ENCODE measurements at places on chromosomes 6 and 20.

DNA sequence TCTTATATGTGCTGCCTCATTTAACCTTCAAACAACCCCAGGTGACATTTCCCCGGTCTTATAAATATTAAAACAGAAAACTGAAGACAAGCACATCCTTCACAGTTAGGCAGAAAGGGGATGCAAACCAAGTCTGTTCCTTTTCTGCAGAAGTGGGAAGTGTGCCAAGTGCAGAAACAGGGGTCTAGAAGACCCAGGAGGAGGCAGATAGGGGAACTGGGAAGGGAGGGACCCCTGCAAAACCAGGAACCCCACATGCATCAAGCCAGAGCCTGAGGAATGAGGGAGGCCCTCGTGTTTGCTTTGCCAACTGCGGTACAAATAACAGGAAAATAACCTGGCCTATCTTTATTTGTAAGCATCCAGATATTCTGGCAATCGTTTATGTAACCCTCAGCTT is 17.0 kb upstream of the CST3 start:
- DNase-seq, result peak; percentile 34

DNA sequence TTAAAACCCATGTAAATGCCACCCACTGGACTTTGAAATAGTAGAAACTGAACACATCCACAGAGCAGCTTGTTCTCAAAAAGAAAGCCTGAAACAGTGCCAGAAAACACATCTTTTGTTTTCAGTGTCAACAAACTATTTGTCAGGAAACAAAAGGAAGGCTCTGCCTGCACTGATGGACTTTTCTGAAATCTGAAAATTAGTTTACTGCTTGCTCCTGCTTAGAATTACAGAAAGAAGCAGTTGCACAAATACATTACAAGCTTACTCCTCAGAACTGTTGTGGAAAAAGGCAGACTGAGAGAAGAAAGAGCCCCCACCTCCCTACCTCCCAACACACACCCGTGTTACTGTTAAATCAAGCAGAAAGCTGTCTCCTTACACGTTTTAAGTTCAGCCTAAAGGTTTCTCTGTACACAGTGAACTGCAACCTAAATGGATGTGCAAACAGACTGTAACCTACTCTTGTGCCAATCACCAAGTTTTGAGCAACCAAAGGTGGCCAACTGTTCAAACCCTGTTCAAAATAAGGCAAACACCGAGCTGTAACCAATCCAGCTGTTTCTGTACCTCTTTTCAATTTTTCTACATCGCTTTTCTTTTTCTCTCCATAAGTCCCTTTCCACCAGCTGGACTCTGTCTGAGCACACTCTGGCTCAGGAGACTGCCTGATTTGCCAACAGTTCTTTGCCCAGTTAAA is 43.7 kb downstream of the FRK start:
- DNase-seq, result no peak

GRCh38 chr20:11195169-11195568 is 521.4 kb upstream of the JAG1 start:
- DNase-seq, result no peak

GRCh38 chr20:36065427-36065998 is 89.0 kb upstream of the EPB41L1 start:
- no peak for DNase-seq

GRCh38 chr20:24745617-24746350 is 203.3 kb upstream of the CST7 start:
- no peak for DNase-seq

GRCh38 chr6:20564269-20564668 is 30.0 kb downstream of the CDKAL1 start:
- DNase-seq, result peak; percentile 43

DNA sequence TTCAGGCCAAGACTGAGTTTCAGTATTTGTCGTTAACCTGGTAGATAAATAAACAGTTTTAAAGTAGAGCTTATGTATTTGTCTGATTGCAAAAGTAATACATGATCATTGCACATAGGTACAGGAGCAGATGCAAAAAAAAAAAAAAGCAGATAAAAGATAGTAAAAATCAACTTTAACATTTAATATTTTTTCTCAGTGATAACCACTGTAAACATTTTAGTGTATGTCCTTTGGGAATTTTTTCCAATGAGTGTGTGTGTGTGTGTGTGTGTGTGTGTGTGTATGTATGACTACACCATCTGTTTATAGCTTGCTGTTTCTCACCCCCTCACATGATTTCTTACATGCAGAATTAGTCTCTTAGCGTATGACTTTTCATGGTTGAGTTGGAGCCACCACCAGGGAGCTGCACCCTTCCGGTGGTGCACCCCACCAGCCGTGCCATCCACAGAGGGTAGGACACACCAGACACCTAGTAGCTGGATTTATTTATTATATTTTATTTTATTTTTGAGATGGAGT is 26.3 kb downstream of the WRNIP1 start:
- DNase-seq, result no peak

- DNase-seq, result no peak
Observed at GRCh38 chr6:136608991-136609390, 58.8 kb upstream of the MAP7 start.

DNA sequence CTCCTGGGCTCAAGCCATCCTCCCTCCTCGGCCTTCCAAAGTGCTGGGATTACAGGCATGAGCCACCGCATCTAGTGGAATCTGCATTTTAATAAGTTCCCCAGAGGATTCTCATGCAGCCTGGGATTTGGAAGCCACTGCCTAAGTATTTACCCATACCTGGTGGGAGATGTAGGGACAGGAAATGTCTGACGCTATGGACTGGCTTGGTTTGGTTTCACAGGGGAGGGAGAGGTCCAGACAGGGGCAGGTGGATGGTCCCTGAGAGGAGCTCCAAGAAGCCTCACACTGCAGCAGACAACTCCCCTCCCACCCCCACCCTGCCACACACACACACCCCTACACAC is 4.4 kb downstream of the VSTM2L start:
- DNase-seq, result no peak
